ENCODE measurements at places on chromosomes 13 and 19.

GRCh38 chr19:38386300-38386970 is 1.4 kb downstream of the GGN start:
- DNase-seq, result peak; percentile 34

GRCh38 chr19:32606289-32606688 is 25.3 kb downstream of the PDCD5 start:
- DNase-seq, result no peak

DNA sequence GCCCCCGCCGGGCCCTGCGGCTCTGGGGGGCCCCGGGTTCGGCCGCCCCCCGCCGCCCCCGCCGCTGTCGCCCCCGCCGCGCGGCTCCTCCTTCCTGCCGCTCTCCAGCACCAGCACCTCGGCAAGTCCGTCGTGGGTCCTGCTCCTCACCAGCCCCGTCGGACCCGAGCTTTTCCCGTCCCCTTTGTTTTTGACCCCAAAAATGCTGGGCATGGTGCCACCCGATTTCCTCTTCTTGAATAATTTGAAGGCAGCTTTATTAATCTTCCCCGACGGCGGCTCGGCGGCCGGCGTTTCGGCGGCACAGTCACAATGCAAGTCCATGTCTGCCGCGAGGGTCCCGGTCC is 945 bp downstream of the AMER2 start:
- no peak for DNase-seq

GRCh38 chr13:113796211-113796963 is 37.4 kb downstream of the TMEM255B start:
- DNase-seq, result peak; percentile 42

- no peak for DNase-seq
Observed at GRCh38 chr13:89878904-89879303, 1468.6 kb upstream of the MIR17HG start.
